Pancreas (tissue), 10 donors: ENCODE measurements at places on chromosomes 3 and 15.

- DNase-seq = no peak
Observed at GRCh38 chr15:64623347-64623996, 151.9 kb downstream of the RBPMS2 start.

DNA sequence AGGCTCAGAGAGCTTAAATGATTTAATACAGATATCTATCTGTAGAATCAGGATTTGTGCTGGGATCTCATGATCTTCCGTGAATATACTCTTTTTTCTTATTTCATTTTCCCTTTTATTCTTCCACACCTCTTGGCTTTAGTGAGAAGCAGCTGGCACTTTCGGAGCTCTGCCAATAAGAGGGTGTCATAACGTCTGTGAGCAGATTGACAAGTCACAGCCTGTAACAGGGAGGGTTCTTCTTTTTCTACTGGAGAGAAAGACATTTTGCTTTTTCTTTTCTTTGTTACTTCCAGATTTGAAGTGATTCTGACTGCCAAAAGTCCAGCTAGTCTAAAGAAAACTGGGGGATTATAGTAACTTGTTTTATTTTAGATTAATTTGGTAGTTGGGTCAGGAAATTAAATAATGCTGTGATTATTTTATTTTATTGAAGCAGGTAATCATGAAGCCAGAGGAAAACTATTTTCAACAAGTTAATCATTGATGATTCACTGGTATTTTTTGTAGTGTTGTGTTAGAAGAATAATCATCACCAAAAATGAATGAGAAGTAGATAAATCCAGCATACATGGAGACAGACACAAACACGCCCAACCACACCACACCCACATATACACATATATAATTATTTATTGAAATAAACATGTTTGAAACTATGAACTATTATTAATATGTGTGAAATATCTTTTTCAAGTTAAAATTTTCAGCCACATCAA lies 69.8 kb downstream of the TNFAIP8L3 start:
- no peak for DNase-seq

- DNase-seq = no peak
Observed at GRCh38 chr3:146072824-146073223, 88.2 kb downstream of the PLOD2 start.

DNA sequence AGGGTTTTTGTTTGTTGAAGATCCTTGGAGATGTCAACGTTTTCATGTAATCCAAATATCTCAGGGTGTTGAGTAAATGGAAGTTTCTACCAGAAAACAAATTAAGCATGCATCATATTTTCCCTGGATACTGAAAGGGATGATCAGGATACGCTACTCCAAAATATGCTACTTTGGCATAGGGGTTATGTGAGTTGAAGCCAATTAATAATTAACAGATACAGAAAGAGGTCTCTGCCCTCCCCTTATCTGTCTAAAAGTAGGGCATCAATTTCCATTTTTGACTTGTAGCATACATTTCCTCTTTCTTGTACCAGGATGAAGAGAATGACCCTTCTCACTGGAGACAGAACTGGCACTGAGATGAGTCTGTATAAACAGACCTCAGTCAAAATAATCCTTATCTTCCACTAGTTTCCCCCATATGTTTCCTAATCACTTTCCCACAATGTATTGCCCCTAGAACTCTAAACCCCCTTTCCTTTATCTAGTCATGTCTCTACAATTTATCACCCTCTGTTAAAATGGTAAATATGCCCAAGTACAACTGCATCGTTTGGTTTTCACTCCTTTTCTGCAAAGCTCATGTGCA lies 17.4 kb upstream of the ASB14 start:
- DNase-seq = no peak

- no peak for DNase-seq
Observed at GRCh38 chr15:75736256-75736655, 23.6 kb upstream of the CSPG4 start.

DNA sequence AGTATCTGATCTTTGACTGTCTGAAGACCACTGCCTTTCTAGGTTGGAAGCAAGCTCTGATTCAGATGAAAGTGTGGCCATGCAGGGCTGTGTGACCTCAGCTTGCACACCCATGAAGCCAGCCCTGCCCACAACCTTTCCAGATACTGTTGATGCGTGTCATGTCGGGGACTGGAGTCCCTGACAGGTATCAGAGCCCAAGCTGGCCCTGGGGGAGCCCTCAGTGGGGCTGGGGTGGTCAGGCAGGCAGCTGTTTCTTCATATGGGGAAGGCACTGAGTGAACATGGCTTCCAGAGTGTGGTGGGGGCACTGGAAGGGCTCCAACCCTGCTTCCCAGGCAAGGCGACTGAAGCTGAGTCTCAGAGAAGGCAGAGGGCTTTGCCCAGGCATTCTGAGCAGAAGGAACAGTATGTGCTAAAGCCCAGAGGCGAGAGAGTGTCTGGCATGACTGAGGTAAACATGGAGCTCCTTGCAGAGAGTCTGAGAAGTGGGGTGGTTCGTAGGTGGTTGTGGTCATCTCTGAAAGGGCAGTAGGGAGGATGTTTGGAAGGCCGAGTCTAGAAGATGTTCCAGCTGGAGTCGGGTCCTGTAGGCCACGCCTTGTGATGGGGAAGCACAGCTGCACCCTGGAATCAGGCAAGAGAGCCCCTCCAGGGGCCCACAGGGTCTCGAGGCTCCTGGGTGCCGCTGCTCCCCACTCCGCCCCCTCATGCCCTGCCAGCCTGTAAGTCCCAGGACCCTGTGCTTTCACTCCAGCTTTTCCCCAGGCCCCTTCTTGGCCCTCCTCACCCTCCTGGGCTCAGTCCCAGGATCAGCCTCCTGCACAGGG lies 122.2 kb downstream of the EEFSEC start:
- no peak for DNase-seq

- no peak for DNase-seq
Observed at GRCh38 chr3:126377211-126377610, 17.5 kb upstream of the CFAP100 start.

GRCh38 chr15:69313432-69314000 lies 14.8 kb downstream of the PAQR5 start:
- DNase-seq = no peak

DNA sequence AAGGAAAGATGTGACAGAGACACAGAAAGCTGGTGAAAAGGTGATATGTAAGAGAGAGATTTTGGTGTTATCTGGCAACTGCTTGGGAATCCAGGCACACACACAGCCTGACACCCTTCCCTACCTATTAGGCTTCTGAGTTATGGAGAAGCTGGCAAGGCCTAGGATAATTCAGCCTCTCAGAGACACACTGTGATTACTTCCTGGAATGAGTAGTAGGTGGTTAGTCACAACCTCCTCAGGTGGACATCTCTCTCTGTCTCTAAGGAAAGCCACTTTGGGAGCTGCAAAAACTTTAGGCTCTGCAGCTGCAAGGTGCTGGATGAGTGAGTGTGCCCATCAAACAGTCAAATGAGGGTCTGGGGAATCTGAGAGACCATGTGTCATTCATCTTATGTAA lies 201.9 kb downstream of the PDCD6IP start:
- DNase-seq = no peak

- no peak for DNase-seq
Observed at GRCh38 chr3:10666621-10667020, 149.4 kb upstream of the SLC6A11 start.

DNA sequence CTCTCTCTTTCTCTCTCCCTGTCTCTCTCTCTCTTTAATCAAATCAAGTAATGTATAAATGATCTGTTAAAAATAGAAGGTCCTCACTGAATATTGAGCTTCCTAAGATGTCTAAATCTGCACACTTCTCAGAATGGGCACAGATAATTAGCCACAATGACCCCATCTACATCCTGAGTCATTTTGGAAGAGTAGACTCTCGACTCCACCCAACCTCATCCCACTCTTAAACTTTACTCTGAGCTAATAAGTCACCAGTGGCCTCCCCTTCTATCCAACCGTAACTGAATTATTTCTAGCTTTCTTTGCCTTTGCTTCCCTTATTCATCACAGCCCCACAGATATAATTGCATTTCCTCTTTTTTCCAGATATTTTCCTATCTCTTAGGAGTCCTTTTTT lies 326.5 kb upstream of the ZNF717 start:
- no peak for DNase-seq

DNA sequence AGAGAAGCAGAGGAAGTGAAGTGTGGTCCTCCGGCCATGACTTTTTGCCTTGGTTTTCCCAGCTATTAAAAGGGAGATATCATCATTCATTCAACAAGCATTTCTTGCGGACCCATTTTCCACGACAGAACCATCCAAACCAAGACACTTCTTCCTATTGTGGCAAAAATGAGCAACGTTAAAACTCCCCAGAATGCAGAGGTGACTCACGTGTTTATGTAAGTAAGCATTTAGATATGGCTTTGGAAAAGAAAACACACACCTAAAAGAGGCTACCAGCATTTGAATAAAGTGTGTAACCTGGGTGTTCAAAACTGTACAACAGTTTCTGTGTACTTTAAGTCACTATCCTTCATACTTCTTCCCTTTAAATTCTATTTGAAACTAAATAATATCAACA lies 181.3 kb downstream of the RORA start:
- DNase-seq = no peak

DNA sequence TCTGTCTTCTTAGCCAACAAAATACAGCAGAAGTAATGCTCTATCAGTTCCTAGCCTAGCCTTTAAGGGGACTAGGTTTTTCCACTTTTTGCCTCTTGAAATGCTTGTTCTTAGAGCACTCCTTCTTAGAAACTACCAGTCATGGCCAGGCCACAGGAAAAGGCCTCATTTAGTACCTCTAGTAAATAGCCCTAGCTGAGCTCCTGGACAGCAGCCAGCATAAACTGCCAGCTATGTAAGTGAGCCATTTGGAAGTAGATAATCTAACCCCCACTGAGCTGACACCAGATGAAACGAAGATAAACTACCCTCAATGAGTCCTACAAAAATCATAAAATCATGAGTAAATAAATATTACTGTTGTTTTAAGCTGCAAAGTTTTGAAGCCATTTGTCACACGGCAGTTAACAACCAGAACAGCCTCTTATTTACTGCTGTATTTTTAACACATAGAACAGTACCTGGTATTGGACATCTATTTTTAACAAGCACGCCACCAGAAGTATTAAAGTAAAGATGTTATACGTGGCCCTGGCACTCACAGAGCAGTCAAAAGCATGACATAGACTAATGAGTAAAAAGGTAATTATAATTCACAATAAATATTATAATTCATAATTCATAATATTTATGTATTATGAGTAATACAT lies 12.0 kb downstream of the TBC1D5 start:
- DNase-seq = no peak

- DNase-seq = no peak
Observed at GRCh38 chr15:25778161-25778560, 85.0 kb downstream of the ATP10A start.

DNA sequence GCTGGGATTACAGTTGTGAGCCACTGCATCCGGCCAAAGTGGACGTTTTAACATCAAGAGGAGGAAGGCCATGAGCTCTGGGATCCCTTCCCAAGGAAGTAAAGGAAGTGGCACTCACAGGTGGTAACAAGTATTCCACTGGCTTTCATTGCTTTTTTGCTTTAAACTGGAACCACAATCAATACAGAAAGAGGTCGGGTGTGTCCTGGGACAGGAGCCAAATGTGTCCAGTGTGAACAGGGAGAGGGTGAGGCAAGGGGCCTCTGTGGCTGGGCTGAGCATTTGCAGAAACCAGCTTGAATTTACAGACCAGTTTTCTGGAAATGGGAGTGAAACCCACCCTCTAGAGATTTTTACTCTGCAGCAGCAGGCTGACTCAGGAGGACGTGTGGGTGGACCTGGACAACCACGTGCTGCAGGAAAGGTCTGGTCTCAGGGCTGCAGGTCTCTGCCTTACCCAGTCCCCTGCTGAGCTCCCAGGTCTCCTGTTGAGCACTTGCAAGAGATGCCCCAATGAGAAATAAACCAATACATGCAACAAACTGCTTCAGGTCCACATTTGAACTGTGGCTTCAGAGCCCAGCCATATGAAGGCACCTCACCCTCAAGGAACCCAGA lies 42.8 kb upstream of the TMEM115 start:
- DNase-seq = no peak

GRCh38 chr3:37456270-37456708 lies 281.9 kb upstream of the LRRFIP2 start:
- DNase-seq = no peak

- DNase-seq = no peak
Observed at GRCh38 chr3:108152274-108152673, 61.4 kb upstream of the CD47 start.

GRCh38 chr3:128334086-128334645 lies 132.5 kb downstream of the DNAJB8 start:
- DNase-seq = no peak

DNA sequence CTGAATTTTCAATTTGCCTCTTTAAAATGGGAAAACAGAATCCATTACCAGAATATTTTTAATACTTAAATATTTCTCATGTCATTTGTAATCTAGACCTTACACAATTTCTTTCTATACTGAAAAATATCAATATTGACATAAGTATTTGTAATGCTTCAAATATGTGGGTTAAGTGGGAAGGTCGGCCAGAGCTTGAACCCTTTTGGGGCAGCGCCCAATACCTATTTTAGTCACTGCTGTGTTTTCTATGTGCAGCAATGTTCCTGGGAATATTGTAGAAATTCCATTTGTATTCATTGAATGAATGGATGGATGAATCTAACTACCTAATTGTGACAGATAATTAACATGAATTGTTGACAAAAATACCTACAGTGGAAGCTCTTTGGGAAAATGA lies 459.7 kb upstream of the ZNF717 start:
- no peak for DNase-seq

- DNase-seq = no peak
Observed at GRCh38 chr3:414063-414462, 217.5 kb downstream of the CHL1 start.

GRCh38 chr15:71559616-71560015 lies 250.7 kb upstream of the NR2E3 start:
- no peak for DNase-seq

DNA sequence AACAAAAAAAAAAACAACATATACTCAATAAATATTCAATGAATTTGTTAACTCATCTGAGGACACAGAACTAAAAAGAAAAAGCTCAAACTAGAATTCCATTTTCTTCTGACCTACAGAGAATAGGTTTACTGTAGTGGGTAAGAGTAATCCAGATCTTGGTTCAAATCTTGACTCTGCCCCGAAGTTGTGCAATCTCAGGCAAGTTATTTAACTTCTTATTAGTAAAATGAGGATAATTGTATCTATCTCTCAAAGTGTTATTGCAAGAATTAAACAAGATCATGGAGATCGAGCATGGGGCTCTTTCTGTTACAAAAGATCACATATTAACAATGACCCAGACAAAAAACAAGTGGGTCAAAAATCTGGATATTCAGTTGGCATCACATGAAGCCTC lies 41.1 kb upstream of the OXTR start:
- no peak for DNase-seq

DNA sequence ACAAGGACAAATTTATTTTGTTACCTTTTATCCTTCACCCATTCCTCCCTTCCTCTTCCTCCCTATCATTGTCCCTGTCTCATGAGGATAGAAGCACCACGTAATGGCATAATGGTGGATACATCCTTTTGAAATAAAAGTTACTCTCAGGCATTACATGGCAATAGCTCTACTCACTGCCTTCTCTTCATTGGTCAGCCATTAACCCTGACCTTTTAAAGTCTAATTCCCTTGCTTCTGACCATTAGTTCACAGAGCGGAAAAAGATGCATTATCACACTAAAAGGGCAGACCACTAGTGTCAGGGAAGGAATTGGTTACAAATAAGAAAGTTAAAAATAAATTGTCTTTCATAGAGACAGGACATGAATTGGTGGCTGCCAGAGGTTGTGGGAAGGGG lies 54.6 kb upstream of the EIF1B start:
- no peak for DNase-seq
